ENCODE measurements at places on chromosomes 12 and 14. TPM values are rescaled to one million over a fixed set of nuclear protein-coding genes. Genes with fewer than 3 reads are reported as not detected.

The SLC4A8 gene
- total RNA-seq: 0.64 TPM

The TSPAN8 gene
- 221 TPM for total RNA-seq

The KRT81 gene
- total RNA-seq: not detected

The AICDA gene
- not detected for total RNA-seq

The TMEM119 gene
- total RNA-seq: 15.3 TPM

The TMEM121 gene
- not detected for total RNA-seq

The BMP4 gene
- total RNA-seq: 7.2 TPM
